NCI-H510A treated with DMSO at 0.1 percent for 48 hours (cell line): ENCODE measurements at places on chromosomes 2 and 18.

- peak; percentile 38 for DNase-seq
Measured at GRCh38 chr2:240960309-240960970, 38.0 kb upstream of the SNED1 start.

GRCh38 chr18:10142056-10142455 is 228.2 kb downstream of the VAPA start:
- no peak for DNase-seq

- peak; percentile 54 for DNase-seq
Measured at GRCh38 chr2:200471324-200471848, 38.5 kb downstream of the KCTD18 start.

DNA sequence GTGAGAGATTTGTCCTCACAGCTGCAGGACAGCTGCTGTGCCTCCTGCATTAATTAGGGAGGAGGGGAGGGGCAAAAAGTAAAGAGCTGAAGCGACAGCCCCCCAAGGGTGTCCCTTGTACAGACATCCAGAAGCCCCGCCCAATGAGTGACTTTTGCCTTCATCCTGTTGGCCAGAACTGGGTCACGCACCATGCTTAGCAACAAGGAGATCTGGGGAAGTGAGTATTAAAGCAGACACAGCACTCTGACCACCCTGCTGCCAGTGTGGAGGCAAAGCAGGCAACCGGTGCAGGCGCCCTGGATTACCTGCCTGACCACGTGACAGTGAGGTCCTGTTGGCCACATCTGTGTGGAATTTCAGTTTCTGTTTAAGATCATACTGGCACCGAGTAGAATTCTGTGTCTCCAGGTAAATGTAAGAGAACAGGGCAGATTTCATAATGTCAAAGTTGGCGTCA is 21.5 kb upstream of the BIN1 start:
- DNase-seq: peak; percentile 51

GRCh38 chr2:217722883-217723472 is 279.8 kb downstream of the TNS1 start:
- DNase-seq: no peak

GRCh38 chr18:75244351-75245313 is 34.0 kb downstream of the TSHZ1 start:
- DNase-seq: no peak

- DNase-seq: no peak
Measured at GRCh38 chr2:216029416-216030129, 16.2 kb upstream of the MREG start.

DNA sequence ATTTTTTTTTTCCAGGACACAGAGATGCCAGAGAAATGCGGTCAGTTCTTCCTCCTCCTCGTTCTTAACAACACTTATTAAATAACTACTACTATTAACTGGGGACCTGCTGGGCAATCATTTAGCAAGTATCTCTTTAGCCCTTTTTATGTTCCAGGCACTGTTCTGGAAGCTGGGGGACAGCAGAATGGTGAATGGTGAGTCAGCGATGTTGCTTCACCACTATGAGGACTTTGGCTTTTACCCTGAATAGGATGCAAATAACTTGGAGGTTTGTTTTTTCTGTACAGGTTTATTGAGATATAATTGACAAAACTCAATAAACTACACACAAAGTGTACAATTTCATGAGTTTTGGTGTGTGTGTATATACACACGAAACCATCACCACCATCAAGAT is 179.9 kb upstream of the MSH6 start:
- no peak for DNase-seq

GRCh38 chr18:2538844-2539243 is 32.5 kb downstream of the METTL4 start:
- DNase-seq: peak; percentile 54

DNA sequence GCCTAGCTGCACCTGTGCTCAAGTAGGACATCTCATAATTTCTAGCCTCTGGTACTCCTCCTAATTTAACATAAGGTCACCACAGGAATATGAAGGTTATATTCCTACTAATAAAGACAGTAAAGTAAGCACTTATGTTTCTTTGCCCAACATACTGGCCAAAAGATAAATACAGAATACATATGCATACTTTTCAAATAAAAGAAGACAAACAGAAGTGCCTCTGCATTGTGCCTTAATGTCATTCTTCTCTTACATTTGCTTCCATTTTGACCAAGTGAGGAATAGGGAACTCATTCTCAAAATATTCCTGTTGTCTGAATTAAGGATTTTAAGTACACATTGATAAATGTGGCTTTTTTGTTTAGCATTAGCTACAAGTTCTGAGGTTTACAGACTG is 5.6 kb downstream of the BCL11A start:
- no peak for DNase-seq

GRCh38 chr2:239904496-239904895 is 120.6 kb downstream of the NDUFA10 start:
- no peak for DNase-seq

DNA sequence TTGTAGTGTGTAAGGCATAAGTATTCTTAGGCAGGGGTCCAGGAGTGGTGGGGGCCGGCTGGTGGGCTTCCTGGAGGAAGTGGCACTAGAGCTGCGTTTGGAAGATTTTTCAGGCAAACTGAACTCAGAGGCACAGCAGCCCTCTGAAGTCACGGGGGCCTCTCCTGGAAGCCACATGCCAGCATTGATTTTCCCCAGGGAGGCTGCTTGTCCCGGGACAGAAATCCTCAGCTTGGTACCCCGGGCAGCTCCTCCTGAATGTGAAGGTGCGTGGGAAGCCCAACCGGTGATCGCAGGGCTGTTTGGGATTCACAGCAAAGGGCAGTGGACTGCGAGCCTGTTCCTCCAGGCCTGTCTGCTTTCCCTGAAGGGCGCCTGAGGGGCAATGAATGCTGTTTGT is 1.6 kb upstream of the PDIA6 start:
- DNase-seq: no peak

GRCh38 chr2:72718876-72719275 is 107.0 kb downstream of the EXOC6B start:
- DNase-seq: no peak

GRCh38 chr2:170641961-170642360 is 73.2 kb upstream of the SP5 start:
- no peak for DNase-seq

- no peak for DNase-seq
Measured at GRCh38 chr2:46540496-46541331, 61.3 kb downstream of the TMEM247 start.

DNA sequence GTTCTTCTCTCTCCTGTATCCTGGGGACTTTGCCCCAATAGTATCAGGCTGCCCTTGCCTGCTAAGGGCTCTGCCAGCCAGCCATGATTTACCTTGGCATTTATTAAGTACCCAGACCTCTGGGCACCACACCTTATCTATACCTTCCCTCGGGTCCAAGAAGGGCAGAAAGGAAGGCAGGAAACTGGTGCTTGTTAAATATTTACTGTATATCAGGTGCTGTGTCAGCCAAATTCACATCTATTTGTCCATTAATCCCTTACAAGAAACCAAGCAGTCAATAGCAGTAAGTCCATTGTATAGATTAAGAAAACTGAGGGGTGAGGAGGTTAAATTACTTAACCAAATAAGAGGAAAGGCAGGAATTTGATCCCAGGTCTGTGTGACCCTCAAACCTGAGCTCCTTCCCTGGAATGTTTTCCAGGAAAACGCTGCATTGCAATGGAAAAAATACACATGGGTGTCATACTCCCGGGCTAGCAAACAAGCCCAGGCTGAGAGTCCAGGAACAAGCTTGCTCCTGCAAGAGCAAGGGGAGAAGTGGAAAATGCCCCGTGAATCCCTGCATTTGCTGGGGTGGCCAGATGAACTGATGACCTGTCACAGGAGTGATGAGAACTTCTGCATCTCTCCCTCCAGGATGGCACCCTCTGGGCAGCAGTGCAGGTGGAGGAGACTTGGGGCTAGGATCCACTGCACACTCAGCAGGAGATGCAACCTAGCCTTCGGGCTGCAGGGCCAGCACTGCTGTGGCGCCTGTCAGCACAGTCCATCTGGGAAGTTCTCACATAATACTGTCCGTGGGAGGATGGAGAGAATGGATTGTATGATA is 30.4 kb downstream of the CIB4 start:
- no peak for DNase-seq

DNA sequence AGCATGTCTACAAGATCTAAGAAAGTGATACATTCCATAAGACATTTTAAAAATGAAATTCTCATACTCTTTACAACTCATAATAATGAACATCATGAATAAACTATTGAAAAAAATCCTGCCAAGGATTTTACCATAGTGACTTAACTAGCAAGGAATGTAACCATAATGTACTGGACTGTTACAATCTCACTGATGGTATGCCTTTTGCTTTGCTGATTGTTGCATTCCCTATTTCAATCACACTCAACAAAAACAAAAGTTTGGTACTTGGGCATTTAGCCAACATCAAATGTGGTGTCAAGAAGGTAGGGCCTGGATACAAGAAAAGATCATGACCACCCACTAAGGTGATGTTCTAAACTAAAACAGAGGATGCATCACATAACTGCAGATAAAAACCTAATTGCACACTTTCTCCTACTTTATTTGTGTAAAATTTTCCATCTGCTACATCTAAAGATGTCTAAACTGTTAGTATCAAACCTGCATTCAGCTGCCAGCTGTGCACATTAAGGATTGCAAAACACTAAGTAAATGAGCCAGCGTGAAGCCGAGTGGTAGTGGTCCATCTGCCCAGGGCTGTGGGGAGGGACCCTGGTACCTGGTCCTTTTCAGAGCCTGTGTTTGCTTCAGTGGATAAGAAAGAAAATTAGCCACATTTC is 564.4 kb downstream of the ZEB2 start:
- DNase-seq: no peak

DNA sequence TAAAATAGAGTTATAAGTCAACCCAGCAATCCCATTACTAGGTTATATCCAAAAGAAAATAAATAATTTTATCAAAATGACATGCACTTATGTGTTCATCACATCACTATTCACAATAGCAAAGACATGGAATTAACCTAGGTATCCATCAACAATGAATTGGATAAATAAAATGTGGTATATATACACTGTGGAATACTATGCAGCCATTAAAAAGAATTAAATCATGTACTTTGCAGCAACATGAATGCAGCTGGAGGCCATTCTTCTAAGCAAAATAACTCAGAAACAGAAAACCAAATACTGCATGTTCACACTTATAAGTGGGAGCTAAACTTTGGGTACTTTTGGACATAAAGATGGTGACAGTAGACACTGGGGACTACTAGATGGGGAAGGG is 626.0 kb downstream of the ADCYAP1 start:
- DNase-seq: no peak

GRCh38 chr2:234025466-234025865 is 25.0 kb upstream of the SPP2 start:
- DNase-seq: no peak

GRCh38 chr2:75340560-75340959 is 141.2 kb upstream of the TACR1 start:
- DNase-seq: no peak

DNA sequence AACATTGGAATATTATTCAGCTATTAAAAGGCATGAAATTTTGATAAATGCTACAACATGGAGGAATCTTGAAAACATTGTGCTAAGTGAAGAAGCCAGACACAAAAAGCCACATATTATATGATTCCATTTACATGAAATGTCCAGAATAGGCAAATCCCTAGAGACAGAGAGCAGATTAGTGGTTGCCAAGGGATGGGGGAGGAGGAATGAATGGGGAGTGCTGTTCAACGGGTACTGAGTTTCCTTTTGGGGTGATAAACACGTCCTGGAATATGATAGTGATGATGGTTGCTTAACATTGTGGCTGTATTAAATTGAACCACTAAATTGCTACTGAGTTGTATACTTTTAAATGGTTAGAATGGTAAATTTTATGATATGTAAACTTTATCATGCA is 8.9 kb upstream of the TWSG1 start:
- DNase-seq: no peak

GRCh38 chr2:209767316-209767715 is 4.3 kb upstream of the UNC80 start:
- DNase-seq: no peak

DNA sequence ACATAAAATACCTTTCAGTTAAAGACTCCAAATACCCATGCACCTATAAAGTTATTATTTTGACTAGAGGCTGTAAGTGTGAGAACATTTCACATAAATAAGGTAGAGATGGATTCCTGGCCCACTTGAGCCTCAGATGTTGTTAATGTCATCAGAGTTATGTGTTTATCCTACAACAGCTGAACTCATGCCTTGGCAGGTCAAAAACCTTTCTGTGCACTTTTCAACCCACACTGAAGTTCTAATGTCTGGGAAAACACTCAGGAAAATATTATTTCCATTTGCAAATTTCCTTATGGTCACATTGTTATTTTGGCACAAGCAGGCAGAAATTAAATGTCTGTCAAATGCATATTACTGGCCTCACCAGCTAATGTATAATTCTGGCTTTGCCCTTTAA is 209.2 kb downstream of the LNPK start:
- no peak for DNase-seq

DNA sequence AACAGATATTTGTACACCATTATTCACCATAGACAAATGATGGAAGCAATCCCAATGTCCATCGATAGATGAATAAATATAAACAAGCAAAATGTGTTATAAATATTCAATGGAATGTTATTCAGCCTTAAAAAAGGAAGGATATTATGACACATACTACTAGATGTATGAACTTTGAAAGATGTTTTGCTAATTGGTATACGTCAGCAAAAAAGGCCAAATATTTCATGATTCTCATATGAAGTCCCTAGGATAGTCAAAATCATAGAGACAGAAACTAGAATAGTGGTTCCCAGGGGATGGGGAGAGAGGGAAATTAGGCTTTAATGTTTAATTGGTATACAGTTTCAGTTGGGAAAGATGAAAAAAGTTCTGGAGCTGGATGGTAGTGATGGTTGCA is 85.2 kb downstream of the FSIP2 start:
- DNase-seq: no peak

DNA sequence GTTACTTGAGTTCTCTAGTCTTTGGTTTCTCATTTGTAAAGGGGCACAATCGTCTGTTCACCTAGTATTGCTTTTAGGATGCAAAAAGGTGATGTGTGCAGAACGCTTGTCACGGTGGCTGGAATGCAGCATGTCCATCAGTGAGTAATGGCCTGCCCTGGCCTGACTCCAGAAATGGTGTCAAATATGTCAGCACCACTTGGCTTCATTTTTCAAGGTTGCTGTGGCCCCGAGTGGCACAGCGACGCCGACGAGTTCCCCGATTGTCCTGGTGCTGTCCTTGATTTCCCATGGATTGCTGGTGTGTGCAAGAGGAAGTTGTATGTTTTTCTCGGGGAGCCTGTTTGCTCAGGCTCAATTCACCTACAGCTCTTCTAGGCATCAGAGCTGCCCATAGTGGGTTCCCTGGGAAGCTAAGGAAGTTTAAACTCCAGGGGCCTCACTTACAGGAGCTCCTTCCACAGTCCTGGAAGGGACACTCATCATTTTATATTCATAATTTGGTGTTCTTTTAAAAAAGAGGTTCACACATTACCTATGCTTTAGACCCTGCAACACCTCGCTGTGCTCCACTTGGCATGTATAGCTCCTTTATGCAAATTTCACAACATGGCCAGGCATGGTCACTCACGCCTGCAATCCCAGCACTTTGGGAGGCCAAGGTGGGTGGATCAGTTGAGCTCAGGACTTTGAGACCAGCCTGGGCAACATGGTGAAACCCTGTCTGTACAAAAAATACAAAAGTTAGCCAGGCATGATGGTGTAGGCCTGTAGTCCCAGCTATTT is 25.6 kb upstream of the ZNF407 start:
- DNase-seq: no peak
